Activated CD8-positive, alpha-beta memory T cell treated with anti-CD3 and anti-CD28 coated beads for 1 hour (primary cell): ENCODE measurements at places on chromosomes 7 and 10.

GRCh38 chr10:99775850-99776249, 6.6 kb upstream of the ABCC2 start:
- no peak for DNase-seq

DNA sequence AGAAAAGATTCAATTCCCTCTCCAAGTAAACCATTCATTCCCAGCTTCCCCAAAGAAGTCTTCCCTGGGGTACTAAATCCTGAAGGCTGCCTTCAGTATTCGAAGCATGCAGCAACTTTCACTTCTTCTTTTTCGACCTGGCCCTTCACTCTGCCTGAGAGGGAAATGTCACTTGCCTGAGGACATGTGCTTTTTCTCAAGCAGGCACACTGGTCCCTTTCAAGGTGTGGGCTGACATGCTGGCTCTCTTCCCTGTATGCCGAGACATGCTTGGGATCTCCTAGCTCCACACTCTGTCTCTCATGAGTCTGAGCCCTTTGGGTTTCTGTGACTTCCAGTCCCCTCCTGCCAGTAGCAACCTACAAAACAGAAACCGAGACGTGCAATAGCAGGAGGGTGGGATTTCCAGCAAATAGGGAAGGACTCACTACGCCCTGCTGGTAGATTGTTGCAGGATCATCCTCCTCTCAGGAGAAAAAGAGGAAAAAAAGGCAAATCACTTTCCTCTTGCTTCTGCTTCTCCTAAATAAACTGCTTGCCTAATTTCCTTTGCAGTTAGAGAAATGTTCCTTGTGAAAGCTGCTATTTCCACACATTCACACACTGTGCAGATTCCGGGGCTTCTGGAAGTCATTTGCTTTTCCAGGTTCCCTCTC, 33.5 kb downstream of the FIGNL1 start:
- DNase-seq = no peak

DNA sequence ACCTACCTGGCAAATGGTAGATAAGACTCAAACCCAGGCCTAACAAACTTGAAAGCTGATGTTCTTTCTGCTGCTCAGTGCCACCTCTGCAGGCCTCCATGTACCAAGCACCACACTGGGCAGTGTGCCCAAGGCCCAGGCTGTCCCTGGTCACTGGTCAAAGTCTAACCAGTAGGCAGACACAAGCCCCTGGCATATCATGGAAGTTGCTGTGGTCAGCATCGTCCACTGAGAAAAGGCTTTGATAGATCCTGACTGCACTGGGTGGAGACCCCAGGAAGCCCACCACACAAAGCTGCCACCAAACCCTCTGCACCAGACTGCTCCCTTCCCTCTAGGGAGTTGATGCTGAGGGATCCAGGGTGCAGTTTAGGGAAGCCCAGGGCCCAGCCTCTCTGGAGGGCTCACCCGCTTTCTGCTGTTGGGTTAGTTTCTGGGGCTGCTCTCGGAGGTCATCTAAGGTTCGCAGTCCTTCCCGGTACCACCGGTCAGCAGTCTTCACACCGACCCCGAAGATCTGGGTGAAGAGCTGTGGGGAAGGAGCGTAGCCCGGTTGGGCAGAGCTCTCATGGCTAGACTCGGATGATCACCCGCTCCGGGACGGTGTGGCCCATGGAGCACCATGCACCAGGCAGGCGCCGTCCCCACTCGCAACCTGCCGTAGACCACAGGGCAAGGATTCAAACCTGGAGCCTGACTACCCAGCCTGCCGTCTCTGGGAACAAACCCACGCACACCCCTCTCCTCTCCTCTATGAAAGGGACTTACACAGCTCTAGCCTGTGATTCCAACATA, 6.0 kb downstream of the POLM start:
- DNase-seq = no peak

DNA sequence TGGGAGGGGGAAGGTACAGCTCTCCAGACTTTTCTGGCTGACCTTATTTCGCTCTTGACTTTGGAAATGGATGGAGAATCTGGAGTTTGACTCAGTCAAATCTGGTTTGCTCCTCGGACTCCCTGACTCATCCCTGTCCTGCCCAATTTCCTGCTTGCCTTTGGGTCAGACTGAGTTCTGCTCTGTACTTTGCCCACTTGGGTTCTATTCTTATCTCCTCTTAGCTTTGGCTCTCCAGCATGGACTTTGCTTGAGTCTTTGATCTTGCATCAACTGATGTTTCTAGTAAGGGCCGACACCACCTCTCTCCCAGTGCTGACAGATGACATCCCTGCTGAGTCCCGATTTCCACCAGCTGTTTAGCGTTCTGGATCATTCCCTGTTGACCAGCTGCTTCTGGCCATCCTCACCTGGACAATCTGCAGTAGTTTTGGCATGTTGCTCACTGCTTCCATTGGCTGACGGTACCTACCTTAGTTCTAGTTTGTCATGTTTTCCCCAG, 335.3 kb downstream of the SUGCT start:
- no peak for DNase-seq

- no peak for DNase-seq
Observed at GRCh38 chr10:109127363-109127762, 795.9 kb downstream of the XPNPEP1 start.

DNA sequence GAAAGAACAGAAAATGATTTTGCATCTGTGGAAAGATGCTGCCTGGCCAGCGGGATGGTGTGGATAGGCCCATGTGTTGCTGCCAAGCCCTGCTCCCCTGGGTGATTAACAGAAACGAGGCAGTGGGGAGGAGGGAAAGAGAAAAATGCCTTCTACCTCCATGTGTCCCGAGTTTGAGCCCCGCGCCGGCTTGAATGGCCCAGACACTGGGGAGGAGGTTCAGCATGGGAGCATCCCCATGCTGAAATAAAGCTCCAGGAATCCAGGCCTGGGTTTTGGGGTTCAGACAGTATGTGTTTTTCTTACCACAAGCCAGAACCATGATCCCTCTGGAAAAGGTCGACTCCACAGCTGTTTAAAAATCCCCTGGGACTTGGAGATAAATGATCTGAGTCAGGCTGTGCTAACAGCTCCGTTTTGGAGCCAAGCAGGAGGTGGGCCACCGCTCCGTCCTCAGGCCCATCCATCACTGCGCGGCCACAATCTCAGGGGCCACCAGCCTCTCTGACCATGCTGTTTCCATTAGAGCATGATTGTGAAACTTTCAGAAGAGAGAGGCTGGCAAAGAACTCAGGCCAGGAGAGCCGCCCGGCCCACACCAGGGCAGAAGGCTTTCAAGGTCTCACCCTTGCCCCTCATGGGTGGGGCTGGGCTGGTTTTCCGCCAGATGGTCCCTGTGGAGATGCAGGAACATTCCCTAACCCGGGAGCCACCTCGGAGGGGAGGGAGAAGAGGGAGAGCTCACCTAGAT, 299.7 kb downstream of the ZEB1 start:
- no peak for DNase-seq

GRCh38 chr10:11576092-11576809, 35.2 kb downstream of the USP6NL start:
- DNase-seq = no peak

DNA sequence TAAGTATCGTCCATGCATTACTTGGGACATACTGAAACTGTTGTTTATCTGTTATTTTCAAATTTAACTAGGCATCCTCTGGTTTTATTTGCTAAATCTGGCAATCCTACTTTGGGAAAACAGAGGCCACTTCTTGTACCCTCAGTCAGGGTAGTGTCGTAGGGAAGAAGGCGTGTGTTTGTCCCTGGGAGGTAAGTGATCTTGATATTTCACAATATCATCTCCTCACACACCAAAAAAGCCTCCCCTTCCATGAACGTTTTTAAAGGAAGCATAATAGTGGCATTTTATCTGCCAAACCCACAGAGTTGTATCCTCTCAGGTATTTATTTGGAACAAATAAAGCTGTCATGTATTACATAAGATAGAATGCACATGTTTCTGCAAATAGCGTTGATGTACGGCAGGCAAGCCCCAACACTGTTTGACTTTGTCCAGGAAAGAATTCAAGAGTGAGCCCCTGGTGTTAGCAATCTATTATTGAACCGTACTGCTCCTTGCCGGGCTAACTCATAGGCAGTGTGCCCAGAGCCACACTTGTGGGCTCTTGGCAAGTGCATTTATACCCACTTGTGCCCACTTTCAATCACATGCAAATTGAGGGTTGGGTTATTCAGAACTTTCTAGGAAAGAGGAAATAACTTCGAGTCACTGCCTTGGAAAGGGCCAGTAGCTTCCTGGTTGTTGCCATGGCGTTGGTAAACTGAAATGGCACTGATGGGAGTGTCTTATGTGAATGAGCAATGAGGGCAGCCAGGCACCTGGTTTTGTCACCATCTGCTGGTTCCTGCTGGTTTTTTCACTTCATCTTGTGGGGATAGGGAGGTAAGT, 266.0 kb downstream of the USP6NL start:
- DNase-seq = no peak

DNA sequence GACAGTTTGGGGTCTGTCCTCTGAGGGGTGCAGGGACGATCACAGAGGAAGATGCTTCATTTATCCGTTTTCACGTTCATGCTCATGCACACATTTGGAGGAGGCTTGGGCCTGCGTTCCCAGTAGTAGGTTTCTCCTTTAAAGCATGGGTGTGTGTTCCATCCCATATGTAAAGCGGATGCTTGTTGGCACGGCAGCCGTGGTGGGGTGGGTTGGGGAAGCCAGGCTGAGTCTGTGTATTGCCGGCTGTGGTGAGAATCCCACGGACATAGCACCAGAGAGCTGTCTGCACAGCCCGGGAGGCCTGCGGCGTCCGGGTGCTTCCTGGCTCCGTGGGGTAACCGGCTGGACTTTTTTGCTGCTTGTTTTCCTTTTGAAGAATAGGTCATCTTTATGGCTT, 440 bp downstream of the JAKMIP3 start:
- DNase-seq = no peak
